ENCODE measurements at places on chromosomes 12 and 14.
A peak's percentile ranks its signal among the peaks of the same experiment; 100 is the strongest.

GRCh38 chr12:19970821-19971220, 397.5 kb upstream of the PDE3A start:
- no peak for DNase-seq

GRCh38 chr12:45415393-45415817, 199.5 kb downstream of the ANO6 start:
- DNase-seq: no peak

DNA sequence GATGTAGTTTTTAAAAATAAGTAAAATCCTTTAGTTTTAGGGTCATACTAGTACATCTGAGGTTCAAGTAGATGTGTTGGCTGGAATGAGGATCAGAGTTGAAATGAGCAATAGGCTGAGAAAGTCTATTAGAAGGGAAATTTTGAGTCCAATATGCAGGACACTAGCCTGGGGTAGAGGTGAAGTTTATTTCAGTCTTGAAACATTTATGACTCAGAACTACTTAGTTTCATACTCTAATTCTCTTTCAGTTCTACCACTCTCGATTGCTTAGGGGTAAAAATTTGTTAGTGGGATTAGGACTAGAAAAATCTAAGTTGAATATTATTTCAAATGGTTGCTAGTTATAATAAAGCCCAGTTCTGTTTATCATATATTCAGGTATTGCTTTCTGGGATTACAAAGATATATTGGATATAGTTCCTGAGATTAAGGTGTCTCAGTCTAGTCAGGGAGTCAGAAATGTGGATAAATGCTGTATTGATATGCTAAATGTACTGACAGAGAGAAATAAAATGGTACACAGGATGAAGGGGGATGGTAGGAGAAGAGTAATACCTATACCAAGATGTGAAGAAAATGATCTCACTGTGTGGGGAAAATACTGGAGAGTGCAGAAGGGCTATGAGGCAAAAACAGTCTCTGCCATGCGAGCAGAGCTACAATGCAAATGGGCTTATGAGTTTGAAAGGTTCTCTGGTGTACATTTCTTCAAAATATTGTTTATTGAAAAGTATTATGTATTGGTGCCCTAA, 395.8 kb upstream of the FBXO33 start:
- no peak for DNase-seq

DNA sequence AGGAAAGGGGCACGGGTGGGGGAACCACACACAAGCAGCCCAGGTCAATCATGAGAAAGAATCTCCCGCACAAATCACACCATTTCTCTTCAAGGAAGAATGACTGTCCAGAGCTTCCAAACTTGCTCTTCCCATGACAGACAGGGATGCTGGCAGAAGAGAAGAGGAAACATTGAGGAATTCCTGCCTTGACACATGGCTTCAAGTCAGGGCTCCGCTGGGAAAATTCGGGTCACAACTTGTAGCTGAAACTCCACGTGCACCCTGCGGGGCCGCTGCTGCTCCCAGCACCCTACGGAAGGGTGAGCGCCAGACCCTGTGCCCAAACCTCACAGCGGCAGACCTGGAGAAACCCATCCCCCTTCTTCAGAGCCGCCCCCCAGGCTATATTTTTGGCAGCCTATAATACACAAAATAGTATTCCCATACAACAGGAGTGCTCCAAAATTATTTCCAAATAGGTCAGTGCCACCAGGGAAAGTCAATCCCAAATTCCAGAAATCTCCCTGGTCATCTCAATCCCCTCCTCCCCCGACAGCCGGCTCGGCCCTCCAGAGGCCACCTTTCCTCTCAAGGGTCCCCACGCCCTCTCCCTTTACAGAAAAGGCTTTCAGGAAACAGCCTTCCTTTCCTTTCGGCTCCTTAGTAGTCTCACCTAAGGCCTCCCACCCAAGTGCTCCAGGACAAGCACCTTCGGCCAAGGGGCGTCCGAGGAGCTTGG, 1.3 kb downstream of the TMEM132D start:
- no peak for DNase-seq

DNA sequence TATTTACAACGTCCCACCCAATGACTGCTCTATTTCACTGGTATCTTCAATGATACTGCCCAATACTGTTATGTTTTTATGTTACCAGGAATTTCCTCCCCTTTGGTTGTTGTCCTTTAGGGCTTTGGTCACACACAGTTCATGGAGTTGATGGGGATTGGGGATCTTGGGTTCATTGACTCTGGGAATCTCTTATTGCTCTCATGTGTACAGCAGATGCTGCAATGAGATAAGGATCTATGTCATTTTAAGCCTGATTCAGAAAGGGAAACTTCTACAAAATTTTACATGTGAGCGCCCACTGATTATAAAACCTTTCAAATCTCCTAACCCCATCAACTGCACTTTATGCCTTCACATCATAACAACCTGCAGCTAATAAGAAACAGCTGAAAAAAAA, 67.2 kb downstream of the FAR2 start:
- DNase-seq: no peak

- DNase-seq: no peak
Observed at GRCh38 chr12:93838193-93838592, 161.0 kb downstream of the CRADD start.

GRCh38 chr14:92386637-92387036, 63.7 kb downstream of the SLC24A4 start:
- no peak for DNase-seq

DNA sequence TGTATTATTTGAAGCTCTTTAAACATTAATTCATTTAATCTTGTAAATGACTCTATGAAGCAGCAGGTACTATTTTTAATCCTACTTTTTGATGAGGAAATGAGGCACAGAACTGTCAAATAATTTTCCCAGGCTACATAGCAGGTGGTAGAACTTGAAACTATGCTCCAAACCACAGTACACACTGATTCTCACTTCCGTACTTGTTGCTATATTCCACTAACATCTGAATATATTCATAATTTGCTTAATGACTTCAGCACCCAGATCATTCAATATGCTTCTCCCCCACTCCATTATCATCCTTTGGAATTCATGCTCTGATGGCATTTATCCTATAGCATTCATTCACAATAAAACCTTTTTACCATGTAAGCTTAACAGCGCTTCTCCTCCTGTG, 4.9 kb downstream of the ERGIC2 start:
- no peak for DNase-seq

- no peak for DNase-seq
Observed at GRCh38 chr12:17456486-17456885, 633.5 kb downstream of the RERGL start.

DNA sequence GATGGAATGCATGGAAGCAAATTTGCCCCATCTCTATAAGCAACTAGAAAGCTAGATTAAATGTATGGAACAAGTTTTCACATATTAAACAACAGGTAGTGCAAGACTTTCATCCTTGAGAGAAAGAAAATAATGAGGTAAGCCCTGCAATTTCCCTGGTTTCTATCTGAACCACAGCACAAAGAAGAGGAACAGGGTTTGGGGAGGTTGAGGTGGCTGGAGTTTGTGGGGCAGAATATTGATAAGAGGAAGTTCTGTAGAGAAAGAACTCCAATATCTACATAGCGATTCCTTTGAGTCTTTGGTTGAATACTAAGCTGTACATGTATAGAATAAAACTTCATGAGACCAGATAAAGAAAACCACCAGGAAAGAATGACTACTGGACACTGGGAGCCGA, 96.3 kb upstream of the CCND2 start:
- no peak for DNase-seq

GRCh38 chr12:131011165-131012079, 57.7 kb downstream of the ADGRD1 start:
- DNase-seq: no peak

DNA sequence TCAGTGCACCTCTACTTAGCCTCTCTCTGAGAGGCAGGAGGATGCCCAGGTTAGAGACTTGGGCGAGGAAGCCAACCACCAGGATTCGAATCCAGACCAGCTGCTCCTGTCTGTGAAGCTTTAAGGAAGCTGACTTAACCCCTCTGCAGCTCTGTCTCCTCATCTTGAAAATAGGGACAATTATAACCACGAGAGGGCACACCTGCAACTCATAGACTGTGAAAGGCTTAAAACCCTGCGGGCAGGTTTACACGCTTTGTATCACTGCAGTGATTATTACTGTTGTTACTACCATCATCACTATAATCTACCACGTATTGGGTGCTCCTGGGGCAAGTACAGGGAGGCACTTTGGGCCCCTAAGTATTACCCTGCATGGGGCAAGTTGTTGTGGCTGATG, 379.8 kb downstream of the VRK1 start:
- DNase-seq: peak; percentile 19

DNA sequence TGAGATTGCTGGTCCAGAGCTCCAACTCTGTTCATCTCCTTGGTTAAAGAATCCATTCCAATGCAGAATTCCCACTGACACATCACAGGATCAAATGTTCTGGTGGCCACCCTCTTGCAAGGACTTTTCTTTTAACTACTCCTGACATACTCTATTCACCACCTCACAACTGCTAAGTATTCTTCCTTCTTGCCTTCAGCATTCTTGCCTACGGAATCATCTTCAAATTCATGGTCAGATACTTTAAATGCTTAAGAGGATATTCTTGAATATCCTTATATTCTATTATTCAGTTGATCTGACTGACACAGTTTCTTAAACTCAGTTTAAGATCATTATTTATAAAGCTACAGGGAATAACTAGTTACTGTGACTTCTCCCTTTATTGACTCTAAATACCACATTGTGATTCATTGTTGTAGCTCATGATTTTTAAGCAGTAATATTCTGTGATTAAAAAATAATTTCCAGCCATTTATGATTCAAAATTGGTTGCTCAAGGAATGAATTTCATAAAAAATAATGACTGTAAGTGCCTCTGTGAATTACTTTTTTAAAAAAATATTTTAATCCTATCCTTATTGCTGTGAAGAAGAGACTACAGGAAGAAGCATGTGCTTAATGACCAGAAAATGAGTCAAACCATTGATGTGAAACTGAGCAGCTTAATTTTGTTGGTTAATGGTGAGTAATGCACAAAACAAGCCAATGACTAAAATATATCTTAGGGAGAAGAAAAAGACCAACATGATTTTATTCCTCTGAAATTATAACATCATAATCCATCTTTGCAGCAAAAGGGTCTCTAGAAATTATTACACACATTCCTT, 207.1 kb downstream of the PIK3C2G start:
- no peak for DNase-seq

GRCh38 chr12:96361074-96361473, 39.2 kb downstream of the CDK17 start:
- DNase-seq: no peak

DNA sequence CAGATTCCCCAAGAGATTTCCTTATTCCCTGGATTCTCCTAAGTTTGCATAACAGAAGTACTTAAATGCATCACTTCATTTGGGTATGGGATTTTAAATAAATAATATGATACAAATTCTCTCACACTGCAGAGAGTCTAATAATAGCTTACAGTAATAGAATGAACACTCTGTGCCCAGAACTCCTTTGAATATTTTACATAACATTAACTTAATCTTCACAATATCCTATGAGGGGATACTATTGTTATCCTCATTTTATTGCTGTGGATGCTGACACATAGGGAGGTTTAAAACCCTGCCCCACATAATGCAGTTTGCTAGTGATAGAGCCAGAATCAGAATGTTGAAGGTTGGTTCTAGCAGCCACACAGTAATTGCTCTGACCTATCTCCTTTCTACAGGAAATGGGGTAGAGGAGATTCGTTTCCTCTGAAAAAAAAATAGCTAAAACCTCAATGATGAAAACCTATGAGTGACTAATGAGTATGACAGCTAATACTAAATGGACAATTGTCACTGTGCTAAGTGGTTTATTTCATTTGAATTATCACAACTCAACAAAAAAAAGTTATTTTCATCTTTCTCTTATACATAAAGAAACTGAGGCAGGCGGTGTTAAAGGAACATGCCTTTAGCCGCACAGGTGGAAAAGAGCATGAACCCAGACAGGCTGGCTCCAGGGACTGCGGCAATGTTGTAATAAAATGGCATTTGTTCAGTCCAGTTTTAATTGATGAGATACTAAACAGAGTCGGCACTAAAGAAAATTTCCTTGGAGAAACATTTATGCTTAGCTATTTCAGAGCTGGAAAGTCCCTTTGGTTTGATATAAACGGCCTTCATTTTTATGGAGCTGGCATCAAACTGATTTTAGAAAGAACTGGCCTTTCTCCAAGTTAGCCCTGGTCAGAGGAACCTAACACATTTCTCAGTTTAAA, 880.9 kb downstream of the NRXN3 start:
- no peak for DNase-seq

DNA sequence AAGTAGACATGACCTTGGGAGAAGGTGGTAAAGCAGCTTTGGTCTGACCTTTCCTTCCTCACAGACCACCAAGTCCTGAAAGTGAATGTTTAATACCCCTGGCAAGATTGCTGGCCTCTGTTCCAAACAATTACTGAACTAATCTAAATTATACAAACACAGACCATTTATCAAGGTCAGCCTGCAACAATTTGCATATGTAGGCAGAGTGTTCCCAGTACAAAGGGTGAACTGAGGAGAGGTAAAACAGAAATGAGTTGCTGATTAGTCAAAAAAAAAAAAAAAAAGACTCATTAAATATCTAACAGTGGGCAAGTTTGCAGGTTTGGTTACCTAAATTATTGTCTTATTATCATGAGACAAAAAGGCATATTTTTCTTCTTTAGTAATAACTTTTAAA, 506.5 kb downstream of the TMEM117 start:
- DNase-seq: no peak

DNA sequence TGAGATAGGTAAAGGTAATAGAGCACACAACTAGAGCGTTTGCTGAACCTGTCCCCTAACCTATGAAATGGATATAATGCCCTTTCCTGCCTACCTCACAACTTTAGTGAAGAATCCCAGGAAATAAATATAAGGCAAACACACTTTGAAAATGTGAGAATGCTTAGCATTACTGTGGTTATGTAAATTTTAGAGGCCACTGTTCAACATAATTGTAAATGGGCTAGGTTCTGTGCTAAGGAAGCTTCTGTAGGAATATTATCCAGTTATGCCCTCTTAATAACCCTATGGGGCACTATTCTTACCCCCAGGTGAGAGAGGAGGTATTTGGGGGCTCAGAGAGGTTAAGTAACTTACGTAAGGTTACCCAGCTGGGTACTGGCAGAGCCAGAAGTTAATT, 92.5 kb upstream of the TMEM233 start:
- DNase-seq: no peak

DNA sequence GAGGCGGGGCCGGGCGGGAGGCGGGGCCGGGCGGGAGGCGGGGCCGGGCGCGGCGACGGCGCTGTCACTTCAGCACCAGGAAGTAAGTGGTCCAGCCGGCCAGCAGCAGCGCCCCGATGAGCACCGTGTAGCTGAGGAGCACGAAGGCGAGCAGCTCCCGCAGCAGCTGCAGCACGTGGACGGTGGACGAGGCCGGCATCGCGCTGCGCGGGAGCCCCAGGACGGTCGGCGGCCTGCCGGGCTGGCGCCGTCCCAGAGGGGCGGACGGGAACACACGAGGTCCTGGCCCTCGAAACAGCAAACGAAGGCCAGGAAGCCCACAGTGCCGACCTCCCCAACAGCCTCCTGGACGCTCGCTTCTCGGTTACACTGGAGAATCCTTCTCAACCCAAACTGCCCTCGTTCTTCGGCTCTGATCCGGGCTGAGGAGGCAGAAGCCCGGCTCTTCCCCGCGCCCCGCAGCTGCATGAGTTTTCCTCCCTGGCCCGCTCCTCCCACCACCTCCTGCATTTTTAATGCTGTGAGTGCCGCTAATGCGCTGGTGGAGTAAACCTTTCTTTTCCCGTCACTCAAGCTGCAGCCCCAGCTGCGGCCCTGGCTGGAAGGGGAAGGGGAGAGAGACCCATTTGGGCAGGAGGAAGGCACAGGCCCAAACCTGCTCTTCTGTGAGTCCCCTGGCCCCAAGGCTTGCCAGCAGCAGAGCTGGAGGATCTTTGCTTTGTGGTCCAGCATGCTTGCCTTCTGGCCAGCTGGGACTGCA, 694 bp upstream of the DIABLO start:
- DNase-seq: no peak
